NCI-H1930 (cell line): ENCODE measurements at places on chromosomes 12 and 14.

GRCh38 chr14:96213871-96214465 lies 9.3 kb downstream of the BDKRB2 start:
- DNase-seq = no peak

GRCh38 chr12:86233126-86233525 lies 23.1 kb downstream of the MGAT4C start:
- DNase-seq = no peak

- DNase-seq = no peak
These were observed 130.0 kb downstream of the SLC15A4 start for GRCh38 chr12:128693771-128694170.

- DNase-seq = no peak
These were observed 33.9 kb downstream of the CCDC177 start for GRCh38 chr14:69540654-69541335.

DNA sequence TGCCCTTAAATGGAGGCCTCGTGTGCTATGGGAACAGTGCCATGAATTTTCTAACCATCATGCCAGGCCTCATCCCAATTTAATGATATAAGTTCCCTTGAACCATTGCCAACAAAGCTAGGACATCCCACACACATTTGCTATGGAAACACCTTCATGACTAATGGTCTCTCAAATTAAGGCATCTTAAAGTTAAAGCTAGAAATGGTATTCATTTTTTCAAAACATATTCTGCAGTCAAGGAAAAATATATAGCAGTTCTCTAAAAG lies 117.3 kb downstream of the BTG1 start:
- no peak for DNase-seq

DNA sequence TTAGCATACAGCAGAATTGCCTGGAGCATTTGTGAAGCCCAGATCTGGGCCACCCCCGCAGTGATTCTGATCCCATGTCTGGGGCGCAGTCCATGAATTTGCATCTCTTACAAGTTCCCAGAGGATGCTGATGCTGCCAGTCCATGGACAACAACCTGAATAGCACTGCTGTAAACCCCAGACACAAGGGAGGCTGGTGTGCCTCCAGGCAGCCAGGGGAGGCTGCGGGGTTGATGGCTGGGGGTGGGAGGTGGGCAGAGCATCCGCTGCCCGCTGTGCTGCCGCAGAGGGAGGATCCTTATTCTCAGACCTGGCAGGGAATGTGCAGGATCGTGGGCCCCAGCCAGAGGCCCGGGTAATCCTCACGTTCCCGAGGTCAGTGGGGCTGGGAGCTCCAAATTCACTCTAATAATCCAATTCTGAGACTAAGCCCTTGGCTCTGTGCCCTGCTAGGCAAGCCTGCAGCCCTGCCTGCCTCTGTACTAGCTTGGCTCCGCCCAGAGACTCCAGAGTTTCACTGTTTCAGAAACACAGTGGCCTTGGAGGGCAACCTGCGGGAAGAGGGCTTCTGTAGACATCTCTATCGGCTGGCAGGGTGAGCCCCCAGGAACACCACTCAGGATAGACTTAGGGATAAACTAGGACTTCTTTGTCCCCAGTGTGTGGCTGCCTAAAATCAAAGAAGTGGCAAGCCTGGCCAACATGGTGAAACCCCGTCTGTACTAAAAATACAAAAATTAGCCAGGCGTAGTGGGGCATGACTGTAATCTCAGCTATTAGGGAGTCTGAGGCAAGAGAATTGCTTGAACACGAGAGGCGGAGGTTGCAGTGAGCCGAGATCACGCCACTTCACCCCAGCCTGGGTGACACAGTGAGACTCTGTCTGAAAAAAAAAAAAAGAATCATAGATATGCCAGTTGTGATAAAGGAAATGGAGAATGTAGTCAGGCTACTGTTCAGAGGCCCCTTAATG lies 17.8 kb upstream of the MLEC start:
- no peak for DNase-seq

- DNase-seq = no peak
These were observed 11.9 kb downstream of the ADCY6 start for GRCh38 chr12:48776956-48777355.

DNA sequence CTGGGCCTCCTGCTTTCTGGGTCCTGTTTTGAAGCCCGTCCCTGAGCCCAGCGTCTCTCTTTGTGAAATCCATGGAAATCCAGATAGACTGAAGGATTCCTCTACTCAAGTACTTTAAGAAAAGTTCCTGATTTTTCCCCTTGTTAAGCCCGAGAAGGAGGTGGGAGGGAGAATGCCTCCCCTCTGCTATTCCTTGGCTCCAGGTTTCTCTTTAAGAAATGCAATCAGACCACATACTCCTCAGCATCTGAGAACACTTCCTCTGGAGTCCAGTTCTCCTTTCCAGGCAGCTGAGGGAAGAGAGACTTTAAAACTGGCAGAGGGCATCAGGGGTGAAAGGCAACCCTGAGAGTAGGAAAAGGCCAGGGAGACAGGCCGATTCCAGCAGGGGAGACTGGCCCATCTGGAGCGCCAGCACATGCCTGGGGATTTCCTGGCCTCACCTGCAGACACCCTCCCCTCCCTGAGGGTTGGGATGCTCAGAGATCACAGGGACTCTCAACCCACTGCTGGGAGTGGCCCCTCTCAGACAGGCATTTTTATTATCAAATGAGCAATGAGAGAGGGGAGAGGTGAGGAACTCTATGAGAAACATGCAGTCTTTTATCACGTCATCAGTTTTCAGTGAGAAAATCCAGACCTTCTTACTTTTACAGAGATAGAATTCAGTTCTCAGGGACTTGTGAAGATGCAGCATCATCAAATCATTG lies 2.0 kb upstream of the EMP1 start:
- DNase-seq = no peak

GRCh38 chr14:51529736-51530135 lies 122.0 kb upstream of the FRMD6 start:
- no peak for DNase-seq

DNA sequence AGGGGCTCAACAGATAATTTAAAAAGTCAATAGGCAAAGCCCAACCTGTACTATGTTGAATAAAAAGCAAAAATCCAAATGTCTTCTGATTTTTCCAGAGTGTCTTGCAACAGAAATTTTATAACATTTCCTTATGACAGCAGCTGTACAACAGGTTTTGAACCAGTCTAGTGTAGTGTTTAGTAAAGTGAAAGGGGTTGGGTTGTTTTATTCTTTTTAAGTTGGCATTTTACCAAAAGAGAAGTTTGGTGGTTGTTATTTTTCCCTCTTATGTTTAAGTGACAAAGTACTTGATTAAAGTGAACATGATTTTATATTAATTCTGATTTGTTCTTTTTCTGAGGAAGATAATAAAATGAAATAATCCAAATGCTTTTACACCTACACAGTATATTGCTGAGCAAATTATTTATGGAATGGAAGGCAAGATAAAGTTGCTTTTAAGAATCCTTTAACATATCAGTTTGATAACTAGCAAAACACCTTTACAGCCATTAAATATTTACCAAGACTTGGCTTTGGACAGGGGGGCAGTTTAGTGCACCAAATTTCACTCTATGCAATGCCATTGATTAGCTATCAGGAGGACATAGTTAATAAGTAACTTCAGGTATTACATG lies 128.9 kb downstream of the FOXA1 start:
- DNase-seq = no peak

DNA sequence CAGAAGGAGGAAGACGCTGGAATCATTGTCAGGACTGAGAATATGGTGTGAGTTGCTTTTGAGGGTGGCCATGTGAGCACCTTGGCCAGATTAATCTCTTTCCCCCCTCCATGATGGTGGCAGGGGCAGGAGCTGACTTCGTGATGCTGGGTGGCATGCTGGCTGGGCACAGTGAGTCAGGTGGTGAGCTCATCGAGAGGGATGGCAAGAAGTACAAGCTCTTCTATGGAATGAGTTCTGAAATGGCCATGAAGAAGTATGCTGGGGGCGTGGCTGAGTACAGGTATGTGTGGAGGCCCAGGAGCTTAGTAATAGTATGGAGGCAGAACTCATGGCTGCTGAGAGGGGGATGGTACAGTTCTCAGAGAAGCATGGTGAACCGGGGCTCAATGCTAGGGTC lies 4.3 kb downstream of the TINF2 start:
- no peak for DNase-seq

DNA sequence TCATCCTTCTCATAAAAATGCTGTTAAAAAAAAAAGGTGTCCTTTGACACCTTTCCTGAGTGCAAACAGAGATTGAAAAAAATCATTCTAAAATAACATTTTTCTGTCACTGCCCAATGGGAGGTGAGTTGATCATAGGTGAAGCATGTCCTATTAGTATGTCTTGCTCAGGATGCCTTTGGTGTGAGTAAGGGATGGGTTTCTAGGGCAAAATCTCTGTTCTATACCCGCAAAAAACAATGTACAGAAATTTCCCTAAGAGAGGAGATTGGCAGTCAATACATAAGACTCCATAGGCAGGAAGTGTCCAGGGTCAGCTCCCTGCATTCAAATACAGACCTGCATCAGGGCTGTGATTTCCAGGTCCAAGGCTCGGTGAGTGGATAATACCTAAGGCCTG lies 195.2 kb downstream of the DAD1 start:
- no peak for DNase-seq

DNA sequence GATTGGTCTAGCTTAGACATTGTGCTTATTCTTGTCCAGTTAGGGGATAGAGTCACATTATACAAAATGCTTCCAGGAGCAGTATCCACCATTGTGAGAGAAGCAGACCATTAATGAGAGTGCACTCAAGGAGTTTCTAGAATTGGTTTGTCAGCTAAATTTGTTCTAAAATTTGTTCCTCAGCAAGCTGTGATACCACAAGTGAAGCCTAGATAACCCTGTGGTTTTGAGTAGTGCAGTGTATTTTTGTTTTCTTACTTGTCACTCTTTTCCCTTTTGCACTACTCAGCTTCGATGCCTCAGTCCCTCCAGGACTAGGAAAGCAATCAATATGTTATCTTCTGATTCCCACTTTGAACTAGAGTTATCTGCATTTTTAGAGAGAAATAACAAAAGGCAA lies 42.5 kb upstream of the AKAP6 start:
- DNase-seq = no peak

DNA sequence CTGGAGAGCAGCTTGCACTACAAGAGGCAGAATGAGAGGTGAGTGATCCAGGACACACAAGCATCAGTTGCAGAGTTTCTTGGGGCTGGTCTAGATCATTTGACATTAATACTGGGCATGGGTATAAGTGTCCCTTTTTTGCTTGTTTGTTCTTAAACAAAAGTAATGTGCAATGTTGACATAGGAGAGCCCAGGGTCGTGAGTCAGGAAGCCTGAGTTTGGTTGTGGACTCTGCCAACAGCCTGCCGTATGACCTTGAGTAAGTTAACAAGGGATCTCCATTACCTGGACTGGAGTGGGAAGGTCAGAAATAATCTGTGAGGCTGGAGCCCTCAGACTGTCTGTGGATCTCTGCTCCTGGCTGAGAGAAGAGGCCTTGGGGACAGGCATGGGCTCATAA lies 170.3 kb downstream of the KCNA5 start:
- no peak for DNase-seq

- no peak for DNase-seq
These were observed 33.6 kb upstream of the TMX1 start for GRCh38 chr14:51206462-51206861.

GRCh38 chr12:99027461-99027860 lies 382.4 kb downstream of the APAF1 start:
- no peak for DNase-seq

- DNase-seq = no peak
These were observed 249.0 kb downstream of the DPF3 start for GRCh38 chr14:72644758-72645489.

GRCh38 chr12:21941506-21942376 lies 515 bp upstream of the ABCC9 start:
- no peak for DNase-seq
